ENCODE measurements at places on chromosomes 12 and 14.

- no peak for DNase-seq
Observed at GRCh38 chr12:11826574-11826973, 177.1 kb downstream of the ETV6 start.

GRCh38 chr14:104192883-104193245, 54.5 kb downstream of the KIF26A start:
- DNase-seq = no peak

GRCh38 chr14:98269533-98269932, 1002.5 kb downstream of the BCL11B start:
- DNase-seq = no peak

GRCh38 chr12:107291018-107291417, 197.7 kb upstream of the CRY1 start:
- DNase-seq = no peak

GRCh38 chr12:12686925-12687324, 9.1 kb downstream of the GPR19 start:
- no peak for DNase-seq

DNA sequence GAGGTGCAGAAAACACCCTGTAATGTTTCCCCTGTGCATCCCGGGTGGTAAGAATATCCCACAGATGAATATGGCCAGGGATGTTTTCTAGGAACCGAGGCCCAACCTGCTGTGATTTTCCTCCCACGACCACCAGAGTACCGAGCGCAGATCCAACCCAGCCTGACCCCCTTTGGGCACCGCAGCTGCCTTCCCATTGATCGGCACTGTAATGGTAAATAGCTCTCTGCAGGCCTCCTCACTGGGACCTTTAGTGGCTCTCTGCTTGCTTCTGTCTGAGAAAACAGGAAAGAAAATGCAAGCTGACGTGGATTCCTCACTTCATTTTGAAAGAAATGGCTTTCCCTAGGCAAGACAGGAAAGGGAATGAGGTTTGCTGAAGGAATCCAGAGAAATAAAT, 2.4 kb upstream of the RAB15 start:
- DNase-seq = no peak

DNA sequence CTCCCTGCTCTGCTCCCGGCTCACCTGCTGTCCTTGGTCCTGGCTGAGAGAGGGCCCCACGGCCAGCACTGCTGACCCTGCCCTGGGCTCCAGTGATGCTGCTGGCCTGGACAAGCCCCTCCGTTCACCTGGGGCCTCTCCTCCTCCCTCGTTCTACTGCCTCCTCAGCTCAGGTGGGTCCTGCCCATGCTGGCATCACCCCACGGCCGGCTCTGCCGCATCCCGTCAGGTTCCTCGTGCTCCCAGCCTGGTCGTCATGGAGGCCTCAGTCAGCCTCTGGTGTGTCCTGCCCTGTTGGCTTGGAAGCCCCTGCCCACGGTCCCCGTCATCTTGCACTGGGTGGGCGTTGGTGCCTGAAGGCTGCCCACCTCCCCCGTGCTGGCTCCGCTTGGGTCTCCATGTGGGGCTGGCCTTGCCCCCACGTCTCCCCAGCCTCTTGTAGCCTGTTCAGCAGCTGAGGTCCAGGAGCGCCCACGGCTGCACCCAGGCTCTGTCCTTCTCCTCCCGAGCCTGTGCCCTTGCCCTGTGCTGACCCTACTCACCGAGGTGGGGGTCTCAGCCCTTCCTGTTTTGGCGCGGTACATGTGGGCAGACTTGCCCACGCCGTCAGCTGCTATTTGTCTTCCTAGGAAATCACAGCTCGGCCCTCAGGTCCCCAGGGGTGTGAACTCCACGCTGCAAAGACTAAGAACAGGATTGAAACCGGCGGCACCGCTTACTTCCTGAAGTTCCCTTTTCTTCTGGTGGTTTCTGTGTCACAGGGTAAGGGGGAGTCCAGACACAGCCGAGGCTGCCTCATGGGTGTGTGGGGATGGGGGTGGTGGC, 121.6 kb downstream of the TMEM121 start:
- DNase-seq = no peak

GRCh38 chr12:25830456-25830855, 128.0 kb upstream of the RASSF8 start:
- DNase-seq = no peak

- DNase-seq = no peak
Observed at GRCh38 chr12:64029013-64029857, 184.7 kb downstream of the SRGAP1 start.

DNA sequence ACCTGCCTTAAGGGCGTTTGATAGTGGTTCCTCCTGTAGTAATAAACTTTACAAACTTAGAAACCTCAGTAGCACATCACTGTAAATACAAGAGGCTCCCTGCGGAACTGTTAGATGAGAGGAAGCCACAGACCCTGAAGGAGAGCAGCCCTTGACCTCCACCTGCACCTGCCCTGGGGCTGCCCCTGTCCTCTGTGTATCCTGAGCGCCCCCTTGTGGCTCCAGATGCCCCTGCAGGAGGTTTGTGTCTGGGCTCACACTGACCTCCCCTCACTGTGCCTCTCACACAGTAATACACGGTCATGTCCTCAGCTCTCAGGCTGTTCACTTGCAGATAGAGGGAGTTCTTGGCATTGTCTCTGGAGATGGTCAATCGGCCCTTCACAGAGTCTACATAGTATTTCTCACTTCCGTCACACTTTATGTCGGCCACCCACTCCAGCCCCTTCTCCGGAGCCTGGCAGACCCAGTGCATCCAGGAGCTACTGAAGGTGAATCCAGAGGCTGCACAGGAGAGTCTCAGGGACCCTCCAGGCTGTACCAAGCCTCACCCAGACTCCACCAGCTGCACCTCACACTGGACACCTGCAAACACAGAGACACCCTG, 1059.8 kb downstream of the TMEM121 start:
- DNase-seq = no peak

GRCh38 chr12:6978611-6979011, 7.9 kb downstream of the EMG1 start:
- no peak for DNase-seq

DNA sequence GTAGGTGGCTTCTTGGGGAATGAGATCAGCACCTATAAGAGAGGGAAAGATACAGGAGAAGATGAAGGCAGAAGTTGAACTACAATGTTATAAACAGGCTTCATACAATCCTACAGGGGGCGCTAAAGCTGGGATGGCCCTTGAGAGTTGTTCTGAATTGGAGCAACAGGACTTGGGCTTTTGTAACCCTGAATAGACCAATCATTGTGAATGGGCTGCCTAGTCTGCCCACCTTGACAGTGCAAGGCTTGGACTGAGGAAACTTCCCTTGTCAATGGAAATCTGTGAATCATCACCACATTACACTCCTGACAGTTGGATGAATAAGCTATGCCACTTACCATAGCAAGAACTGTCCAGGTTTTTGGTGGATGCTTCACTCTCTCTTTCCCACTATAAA, 306.1 kb downstream of the KCNC2 start:
- DNase-seq = no peak

DNA sequence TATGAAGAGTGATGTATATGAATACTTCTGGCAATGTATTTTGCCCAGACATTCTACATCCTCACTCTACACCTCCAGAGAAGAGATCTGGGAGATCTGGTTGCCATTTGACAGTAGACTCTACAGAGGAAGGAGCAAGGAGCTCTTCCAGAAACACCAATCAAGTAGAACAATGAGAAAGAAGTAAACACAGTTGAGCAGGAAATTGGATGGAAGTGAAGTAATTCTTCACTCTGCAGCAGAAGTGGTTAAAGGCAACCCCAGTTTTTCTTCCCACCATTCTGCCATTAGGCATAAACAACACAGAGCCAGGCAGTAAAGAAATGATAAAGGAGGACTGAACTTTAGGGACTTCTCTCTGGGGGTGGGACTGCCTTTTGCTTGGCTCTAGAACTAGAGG, 48.5 kb upstream of the PRICKLE1 start:
- DNase-seq = no peak

- no peak for DNase-seq
Observed at GRCh38 chr14:32324601-32325000, 4.5 kb upstream of the AKAP6 start.

DNA sequence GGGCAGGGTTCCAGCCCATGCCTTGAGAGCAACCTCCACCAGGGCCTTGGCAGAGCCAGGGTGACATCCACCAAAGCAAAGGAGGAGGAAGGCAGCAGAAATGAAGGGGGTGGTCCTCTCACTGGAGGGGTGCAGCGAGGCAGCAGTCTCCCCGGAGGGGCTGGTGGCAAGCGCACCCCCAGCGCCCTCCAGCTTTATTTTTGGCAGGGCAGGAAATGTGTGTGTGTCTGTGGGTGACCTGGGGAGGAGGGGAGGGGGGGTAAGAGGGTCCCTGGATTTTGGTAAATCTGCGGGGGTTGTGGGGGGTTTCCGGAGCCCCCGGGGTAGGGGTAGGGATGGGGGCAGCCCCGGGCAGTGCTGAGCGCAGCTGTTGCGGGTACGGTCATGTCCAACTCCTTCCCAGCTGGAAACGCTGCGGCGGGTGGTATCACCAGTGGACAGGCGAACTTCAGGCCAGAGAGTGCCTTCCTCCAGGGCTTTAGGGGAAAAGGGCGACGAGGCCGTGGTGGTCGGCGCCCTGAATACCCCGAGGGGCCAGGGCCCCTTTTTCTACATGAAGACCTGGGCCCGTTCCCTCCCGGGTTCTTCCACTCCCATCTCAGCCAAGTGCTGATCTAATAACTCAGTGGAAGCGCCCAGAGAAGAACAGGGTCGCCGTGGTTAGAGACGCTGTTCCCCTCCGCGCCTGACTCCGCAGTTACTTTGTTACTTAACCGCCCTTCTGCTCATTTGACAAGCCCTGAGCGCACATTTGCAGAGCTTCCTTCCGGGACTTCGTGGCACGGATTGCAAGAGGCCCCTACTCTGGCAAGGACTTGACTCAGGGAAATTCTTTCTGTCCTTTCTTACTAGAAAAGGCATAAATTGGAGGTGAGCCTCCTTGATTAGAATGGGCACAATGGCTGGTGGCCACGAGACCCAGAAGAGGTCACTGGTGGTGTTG, 55.2 kb downstream of the FOS start:
- DNase-seq = no peak

- DNase-seq = no peak
Observed at GRCh38 chr14:50605766-50606165, 45.8 kb downstream of the ATL1 start.

- DNase-seq = no peak
Observed at GRCh38 chr14:58625438-58625837, 12.3 kb upstream of the DACT1 start.

- no peak for DNase-seq
Observed at GRCh38 chr14:51821822-51822221, 38.6 kb upstream of the GNG2 start.

Data from left renal pelvis (tissue), 4 donors.